ENCODE measurements at places on chromosomes 16 and 17.

DNA sequence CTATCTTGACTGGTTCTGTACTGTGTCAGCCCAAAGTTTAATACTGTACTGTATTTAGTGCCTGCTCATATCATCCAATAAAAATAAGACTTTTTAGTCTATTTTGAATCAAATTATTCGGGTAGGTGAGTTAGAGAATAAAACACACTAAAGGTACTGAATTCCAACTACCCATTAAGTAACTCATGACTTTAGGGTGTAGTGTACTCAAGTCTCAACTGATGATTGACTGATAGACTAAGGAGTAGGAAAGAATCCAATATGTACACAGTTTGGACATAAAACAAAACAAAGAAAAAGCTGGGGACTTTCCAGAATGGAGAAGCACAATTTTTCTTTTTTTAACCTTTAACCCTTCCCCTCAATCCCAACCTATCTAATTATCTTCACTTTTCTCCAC is 4.1 kb downstream of the EZH1 start:
- DNase-seq, result no peak

DNA sequence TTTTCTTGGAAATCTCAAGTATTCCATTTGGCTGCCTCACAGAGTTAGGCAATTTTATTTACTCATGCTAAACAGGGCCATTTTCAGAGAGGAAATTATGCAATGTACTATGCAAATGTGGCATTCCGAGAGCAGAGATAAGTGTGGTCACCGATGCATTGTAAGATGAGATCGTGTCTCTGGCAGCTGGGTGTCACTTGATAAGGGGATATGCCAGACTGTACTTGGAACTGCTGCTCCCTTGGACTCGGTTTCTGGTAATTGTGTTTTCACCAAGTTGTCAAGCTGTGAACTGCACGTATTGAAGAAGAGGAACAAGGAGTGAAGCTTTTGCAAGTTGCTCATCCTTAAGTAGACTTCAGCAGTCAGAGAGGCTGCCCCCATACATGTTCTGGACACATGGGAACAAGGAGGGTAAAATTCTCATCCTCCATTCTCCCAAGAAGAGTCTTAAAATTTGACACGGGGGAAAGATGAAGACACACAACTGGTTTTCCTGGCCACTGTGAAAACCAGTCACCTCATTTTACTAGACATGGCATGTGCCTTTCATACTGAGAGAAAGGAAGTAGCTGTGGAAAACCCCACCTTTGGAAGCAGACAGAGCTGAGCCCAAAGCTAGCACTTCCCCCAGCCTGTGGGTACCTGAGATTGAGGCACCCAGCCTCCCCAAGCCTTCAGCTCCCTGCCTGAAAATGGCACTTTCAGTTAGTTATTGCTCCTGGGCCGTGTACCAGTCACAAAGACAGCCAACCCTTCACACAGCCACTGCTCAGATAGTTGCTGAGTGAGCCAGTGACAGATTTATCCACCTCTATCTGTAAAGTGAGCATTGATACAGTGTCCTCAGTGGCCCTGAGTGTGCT is 150.7 kb downstream of the SOCS1 start:
- peak; percentile 39 for DNase-seq

- DNase-seq, result no peak
Observed at GRCh38 chr17:6135996-6136395, 65.8 kb downstream of the WSCD1 start.

GRCh38 chr17:9148905-9149525 is 127.7 kb downstream of the NTN1 start:
- DNase-seq, result peak; percentile 33

DNA sequence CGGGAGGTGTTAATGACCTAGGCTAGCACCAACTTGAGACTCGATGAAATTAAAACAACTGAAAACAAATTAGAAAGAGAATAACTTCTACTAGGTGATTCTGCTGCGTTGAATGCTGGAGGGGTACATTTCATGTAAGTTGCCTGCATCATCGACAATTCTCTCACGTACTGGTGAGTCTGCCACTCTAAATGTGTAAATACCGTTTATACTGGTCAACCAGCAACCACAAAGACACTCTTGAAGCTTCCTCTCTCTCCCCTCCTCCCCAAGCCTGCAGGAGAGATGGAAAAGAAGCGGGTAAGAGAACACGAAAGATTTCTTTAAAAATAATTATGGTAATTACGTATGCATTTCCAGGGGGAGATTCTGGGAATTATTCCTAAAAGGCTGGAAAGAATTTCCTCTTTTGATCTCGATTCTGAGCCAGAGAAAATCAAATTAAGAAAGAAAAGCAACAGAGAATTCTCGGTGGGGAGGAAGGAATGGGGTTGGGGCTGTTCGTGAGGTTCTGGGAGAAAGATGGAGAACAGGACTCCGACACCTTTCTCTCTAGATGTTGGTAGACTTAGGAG is 68.6 kb upstream of the MRTFB start:
- DNase-seq, result no peak

- no peak for DNase-seq
Observed at GRCh38 chr17:77347544-77347943, 206.8 kb downstream of the SEC14L1 start.

DNA sequence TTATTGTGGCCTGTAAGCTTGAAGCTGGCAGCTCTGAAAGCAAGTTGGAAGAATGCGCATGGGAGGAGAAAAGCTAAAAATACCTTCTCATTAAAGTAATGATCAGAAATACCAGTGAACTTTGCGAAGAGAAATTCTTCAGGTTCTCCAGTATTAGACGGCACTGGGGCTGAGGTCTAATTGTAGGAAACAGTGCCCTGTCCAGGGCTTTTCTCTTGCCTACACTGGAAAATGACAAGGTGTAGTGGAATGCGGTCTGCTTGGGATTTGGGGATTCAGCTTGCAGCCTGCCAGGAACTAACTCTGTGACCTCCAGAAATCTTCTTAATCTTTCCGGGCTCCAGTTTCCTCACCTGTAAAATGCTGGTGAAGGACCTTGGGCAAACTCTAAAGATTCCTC is 53.3 kb upstream of the KCNJ16 start:
- no peak for DNase-seq

- DNase-seq, result no peak
Observed at GRCh38 chr17:44318077-44318892, 6.3 kb downstream of the SLC25A39 start.

DNA sequence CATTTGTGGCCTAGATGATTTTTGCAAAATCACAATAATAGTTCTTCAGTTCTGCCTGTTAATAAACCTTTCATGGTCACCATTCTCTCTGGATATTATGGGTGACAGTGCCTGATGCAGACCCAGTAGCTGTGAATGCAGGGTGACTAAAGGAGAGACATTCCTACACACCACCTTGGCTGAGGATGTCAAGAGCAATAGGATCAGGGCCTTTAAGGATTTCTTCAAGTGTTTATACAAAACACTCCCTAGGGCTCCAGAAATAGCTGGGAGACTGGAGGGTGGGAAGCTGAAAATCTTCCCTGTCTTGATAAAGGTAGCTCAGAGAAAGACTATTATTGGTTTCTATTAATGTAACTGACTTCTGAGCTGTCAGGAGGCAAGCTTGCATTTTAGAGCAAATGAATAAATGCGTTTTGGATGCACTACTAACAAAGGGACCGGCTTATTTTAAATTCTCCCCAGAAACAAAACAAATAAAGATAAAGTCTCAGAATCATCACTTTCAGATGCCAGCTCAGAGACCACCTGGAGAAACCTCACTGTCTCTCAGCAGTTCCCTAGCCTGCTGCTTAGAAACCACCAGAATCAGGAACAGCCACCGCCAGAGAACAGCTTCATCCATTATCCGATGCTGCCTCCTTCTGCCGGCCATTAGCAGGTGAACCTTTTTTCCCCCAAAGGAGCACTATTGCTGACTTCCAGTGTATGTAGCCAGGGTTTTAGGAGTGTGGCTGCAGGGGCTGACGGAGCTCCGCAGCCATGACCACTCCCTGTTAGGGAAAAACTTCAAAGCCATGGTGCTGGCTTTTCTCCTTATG is 171.4 kb upstream of the DYNLRB2 start:
- DNase-seq, result peak; percentile 36

- no peak for DNase-seq
Observed at GRCh38 chr17:45851464-45851863, 6.8 kb downstream of the SPPL2C start.

DNA sequence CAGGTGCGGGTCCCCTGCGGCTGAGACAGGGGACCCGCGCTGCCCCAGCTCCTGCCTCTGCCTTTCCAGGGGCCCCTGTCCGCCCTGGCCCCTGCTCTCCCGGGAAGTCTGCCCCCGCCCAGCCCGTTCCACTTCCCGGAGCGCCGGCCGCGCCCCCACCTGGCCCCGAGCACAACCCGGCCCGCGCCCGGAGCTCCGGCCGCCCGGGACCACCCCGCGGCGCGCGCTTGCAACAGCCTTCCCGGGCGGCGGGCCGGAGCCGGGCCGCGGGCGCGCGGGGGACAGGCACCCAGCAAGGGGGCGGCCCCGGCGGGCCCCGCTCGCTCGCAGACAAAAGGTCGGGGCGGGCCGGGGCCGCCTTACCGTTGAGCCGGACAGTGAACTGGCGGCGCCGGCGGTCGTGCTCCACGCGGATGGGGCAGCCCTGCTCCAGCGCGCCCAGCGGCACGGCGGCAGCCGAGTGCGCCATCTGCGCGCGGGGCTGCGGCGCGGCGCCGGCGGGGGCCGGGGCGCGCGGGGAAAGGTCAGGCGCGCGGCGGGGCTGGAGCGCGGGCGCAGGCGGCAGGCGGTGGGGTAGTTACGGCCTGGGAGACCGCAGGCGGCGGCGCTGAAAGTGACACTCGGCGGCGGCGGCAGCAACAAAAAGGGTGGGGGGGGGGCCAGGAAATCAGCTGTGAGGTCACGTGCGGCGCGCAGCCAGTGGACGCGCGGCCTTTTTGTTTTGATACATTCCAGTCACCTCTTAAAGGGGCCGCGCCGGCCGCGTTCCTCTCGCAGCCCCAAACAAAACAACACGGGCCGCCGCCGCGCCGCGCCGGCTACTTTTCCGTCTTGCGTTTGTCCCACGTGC is at the start of gene NATD1:
NATD1 (minus strand) TSS at position 615 of the 850 bp plus-strand sequence; CDS start at position 469, 146 bp downstream.
- peak; percentile 81 for DNase-seq

DNA sequence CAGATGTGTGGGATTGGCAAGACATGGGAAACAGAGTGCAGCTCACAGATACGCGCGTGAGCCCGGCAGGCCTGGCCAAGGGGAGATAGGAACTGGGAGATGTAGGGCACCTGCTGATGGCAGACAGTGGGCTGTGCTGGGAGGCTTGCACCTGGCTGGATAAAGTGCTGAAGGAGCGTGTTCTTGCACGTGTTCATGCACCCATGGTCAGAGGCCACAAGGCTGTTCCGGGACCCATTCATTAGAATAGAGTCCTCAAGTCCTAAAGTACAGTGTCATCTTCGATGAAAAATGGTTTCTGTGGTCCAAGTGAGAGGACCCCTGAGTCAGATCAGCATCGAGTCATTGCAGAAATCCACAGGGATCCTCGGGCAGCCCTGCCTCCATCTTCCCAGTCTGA is 236.4 kb downstream of the CCDC182 start:
- no peak for DNase-seq

DNA sequence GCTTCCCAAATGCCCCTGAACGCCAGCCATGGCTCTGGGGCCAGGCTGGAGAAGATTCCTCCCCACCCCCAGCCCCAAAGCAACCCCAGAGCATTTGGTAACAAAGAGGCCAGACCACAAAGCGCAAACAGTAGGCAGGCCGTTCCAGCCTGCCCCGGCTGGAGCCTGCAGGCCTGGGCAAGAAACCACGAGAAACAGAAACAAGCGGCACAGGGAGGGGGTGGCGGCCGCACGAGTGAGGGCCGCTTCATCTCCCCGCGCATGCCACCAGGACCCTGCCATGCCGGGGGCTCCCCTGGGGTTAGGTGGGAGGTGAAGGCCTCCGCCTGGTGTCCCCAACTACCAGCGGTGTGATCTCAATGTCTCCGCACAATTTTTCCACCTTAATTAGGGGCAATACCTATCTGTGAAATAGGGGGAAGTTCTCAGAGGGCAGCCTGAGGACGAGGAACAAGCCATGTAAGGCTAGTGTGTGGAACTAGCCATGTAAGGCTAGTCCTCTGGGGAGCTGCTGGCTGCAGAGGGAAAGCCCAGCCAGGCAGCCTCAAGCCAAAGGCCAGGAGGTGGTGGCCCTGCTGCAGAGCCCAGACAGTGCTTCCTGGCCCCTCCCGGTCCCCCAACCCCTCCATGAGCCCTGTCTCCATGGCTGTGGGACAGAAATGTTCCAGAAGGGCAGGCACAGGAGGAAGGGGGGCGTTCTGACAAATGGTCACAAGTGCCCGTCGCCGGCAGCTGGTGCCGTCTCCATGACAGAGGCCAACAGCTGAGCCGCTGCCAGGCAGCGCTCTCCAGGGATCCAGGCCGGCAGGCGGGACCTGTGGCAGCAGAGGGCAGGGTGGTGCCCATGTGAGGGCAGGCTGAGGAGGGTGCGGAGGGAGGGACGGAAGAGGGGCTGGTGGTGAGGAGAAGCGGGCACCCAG is 14.5 kb upstream of the MTSS2 start:
- no peak for DNase-seq

DNA sequence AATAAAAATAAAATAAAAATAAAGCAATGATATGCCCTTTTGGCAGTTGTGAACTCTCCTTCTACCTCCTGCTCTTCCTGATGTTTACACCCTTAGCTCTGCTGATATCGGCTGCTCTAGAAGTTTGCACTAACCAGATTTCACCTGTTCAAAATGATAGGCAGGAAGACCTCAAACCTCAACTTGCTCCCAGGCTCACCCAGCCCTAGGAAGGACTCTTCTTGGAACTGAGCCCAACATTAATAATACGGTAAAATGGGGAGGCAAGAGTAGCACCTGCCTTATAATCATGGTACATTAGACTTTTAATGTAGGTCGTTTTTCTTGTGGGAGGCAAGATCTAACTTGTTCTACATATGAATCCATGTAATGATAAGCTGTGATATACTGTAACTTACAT is 61.2 kb upstream of the MED13 start:
- DNase-seq, result no peak

GRCh38 chr17:57808882-57809281 is 41.0 kb downstream of the MRPS23 start:
- DNase-seq, result no peak

DNA sequence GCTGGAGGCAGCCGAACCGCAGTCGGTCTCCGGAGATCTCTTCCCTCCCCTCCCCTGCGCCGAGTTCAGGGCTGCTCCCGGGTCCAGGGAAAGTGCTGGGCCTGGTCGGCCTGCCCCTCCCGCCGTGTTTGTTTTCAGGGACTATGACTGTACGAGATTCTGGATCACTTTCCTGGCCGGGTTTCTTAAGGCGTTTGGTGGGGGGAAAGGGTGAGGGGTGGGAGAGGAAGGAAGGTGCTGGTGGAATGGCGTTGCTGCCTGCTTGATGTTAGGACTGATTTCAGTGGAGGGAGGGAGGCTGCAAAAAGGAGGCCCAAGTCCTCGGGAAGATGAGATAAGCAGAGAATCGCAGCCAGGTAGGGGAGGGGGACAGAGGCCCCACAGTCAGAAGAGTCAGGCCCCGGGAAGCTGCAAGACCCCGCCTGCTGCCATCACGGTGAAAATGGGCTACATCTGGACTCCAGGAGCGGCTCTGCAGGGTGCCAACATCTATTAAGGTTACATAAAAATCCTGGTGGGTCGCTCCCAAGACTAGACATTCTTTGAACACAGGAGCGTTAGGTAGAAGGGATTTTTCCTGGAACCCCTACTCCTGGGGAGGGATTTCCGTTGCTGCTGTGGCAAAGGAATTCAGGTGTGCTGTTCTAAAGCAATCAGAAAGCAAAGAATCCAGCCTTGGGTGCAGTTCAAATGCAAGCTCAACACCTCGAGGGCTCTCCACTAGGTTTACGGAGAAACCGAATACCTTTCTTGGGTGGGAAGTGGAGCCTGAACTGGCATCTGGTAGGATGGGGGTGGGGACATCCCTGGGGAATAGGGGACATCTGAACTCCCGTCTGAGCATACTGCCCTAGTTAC is 1.2 kb downstream of the ARHGAP44 start:
- DNase-seq, result peak; percentile 45

GRCh38 chr16:77677129-77677528 is 45.2 kb upstream of the NUDT7 start:
- no peak for DNase-seq

GRCh38 chr17:2138318-2138717 is 83.4 kb downstream of the HIC1 start:
- no peak for DNase-seq
